NCI-H526 treated with DMSO at 0.1 percent for 48 hours (cell line): ENCODE measurements at places on chromosomes 5 and 9.

DNA sequence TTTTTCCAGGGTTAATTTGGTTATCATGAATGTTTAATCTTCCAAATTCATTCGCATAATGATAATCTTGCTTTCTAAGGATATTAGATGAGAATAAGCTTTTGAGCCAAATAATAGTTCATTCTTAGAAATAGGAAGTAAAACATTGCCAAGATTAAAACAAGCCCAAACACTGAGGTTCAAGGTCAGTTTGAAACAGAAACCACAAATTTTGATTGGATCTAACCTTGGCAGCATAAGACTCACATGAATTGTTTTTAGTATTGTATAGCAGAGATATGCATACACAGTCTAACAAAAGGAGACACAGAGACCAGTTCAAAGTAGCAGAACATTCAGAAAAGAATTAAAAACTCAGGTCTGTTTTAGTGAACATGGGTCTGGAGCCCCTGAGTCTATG, 43.4 kb upstream of the VCAN start:
- no peak for DNase-seq

- no peak for DNase-seq
Measured at GRCh38 chr9:89493671-89494070, 4.2 kb downstream of the SEMA4D start.

GRCh38 chr5:78016863-78017529, 240.9 kb upstream of the TBCA start:
- no peak for DNase-seq

GRCh38 chr5:1174122-1174936, 27.1 kb upstream of the SLC6A19 start:
- DNase-seq, result peak; percentile 24

GRCh38 chr5:56624751-56625150, 190.6 kb upstream of the MAP3K1 start:
- DNase-seq, result no peak

DNA sequence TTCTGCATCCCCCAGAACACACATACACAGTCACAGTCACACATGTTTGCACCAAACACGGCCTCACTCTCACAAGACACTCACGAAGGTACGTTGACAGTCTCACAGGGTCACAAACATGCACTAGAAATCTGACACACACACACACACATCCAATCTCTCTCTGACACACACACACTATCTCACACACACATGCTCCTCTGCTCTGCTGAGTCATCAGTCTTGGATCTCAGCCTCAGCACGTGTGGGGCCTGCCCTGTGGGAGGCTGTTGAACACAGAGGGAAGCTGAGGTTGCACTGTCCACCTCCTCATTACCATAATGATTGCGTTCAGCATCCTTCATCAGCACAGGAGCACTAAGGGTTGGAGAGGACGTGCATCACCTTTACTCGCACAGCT, 188.8 kb downstream of the MTRR start:
- no peak for DNase-seq

DNA sequence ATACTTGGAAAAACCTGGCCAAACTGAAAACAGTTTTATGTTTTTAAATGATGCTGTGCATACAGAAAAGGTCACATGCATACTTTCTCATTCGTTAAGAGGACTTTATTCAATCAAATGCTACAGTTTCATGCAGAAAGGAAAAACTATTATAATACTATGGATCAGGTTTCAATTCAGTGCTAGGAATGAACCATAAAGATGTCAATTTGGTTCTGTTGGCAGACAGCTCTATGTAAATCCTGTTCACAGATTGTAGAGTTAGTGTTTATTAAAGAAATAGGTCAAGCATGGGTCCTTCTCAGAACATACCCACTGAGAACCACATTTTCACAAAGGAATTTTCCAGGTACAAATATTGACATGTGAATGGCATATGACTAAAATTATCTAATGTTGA, 57.1 kb downstream of the RETREG1 start:
- peak; percentile 33 for DNase-seq

GRCh38 chr5:55902696-55903095, 51.5 kb downstream of the IL31RA start:
- DNase-seq, result no peak

DNA sequence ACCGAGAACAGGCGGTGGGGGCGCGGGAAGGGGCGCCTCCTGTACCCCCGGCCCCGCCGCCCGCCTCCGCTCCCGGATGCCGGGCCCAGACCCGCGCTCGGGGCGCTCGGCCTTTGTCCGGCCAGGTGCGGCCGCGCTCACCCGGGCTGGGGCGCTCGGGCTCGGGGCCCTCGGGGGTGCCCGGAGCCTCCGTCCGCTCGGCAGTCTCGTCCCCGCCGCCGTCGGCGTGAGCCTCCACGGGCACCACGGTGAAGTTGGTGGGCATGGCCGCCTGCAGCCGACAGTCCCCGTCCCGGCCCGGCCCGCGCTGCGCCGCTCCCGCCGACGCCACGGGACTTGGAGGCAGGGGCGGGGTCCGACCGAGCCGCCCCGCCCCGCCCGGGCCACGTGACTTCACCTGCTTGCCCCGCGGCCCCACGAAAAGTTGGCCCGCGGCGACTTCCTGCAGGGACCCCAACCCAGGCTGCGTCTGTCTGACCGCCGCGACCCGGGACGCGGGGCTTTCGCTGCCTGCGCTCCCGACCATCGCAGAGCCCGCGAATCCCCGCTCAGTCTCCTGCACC, at the start of gene SLC12A7:
Gene SLC12A7, minus strand, starts transcription at position 337 of the 563 bp plus-strand sequence. Its CDS starts 72 bp downstream, at position 265.
- DNase-seq, result peak; percentile 30

GRCh38 chr9:27451207-27451797, 72.8 kb upstream of the IFNK start:
- no peak for DNase-seq

- no peak for DNase-seq
Measured at GRCh38 chr9:3751125-3751758, 225.4 kb upstream of the RFX3 start.

DNA sequence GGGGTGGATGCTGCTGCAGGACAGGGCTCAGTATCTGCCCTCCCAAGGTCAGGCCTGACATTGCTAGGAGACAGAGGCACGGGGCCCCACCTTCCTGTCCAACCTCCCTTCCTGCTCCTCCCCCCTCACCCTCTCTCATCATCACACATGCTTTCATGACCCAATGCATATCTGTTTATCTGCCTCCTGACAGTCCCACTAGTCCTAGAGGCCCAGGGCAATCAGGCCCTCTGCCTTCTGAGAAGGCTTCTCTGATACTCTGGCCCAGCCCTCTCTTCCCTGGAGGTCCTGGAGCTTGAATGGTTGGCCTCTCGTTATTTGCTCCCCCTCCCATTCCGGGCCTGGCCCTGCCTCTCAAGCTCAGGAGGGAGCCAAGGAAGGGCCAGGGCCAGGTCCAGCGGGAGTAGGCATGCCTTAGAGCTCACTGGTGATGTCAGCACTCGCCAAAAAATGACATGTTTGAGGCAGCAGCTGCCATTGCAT, 90.6 kb upstream of the SAP30L start:
- no peak for DNase-seq

- no peak for DNase-seq
Measured at GRCh38 chr9:135692410-135692809, 6.9 kb downstream of the SOHLH1 start.

GRCh38 chr5:134099939-134100282, 14.6 kb upstream of the TCF7 start:
- DNase-seq, result no peak

- DNase-seq, result no peak
Measured at GRCh38 chr9:25374281-25374680, 304.0 kb downstream of the TUSC1 start.

GRCh38 chr5:122358372-122358979, 46.4 kb downstream of the SNCAIP start:
- DNase-seq, result no peak

DNA sequence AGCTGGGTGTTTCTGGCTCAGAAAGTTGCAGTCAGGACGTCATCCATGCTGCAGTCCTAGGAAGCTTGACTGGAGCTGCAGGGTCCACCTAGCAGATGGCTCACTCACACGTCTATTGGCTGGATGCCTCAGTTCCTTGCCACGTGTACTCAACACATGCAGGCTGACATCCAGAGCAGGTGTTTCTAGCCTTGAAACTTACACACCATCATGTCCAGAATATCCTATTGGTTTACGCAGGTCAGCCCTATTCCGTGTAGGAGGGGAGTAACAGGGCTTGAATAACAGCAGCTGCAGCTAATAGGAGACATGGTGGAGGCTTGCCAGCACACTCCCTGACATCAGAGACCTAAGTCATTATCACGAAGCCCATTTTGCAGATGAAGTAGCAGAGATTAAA, 473.5 kb downstream of the ACTL7B start:
- DNase-seq, result no peak

DNA sequence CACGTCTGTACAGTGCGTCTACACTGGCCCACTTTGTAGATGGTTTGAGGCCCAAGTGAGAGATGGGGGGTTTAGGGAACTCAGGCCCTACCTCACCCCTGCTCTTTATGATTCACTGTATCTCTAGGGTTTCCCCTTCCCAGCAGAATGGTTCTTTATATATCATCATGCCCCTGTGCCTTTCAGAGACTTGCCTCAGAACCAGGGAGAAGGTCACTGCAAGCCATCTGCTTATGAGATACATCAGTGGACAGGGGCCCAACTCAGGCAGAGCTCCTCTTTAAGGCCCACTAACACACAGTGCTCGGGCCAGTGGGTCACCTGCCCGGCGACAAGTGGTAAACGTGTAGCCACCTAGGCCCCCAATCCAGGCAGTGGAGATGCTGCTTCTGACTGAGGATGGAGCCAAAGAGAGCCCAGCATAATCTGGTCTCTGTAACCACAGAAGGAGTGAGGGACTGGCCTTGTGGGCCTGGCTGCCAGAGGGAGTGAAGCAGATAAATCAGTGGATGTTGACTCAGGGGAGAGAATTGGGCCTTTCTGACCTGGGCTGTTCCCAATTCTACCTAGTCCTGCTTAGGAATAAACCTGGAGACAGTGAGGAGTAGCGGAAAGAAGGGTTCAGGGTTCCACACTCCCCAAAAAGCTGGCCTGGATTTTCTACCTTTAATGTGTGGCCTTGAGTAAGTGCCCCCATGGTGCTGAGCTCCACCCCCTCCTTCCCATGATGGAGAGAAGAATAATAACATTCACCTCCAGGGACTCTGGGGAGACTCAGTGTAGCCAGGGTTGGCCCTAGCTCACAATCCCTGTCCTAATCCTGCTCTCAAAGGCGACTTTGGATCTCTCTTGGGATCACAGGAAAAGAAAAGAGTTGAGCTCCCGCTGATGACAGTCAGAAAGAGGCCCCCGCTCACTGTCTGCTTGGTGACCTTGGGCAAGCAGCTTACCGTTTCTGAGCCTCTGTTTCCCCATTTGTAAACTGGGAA, 2.8 kb upstream of the DUSP1 start:
- no peak for DNase-seq
